ENCODE measurements at places on chromosomes 7 and 10.

- no peak for DNase-seq
These were observed 2.9 kb upstream of the RABGEF1 start for GRCh38 chr7:66737667-66738066.

- no peak for DNase-seq
These were observed 27.3 kb upstream of the ECHDC3 start for GRCh38 chr10:11714750-11715365.

GRCh38 chr10:90227786-90228185 lies 526.4 kb downstream of the KIF20B start:
- DNase-seq = no peak

DNA sequence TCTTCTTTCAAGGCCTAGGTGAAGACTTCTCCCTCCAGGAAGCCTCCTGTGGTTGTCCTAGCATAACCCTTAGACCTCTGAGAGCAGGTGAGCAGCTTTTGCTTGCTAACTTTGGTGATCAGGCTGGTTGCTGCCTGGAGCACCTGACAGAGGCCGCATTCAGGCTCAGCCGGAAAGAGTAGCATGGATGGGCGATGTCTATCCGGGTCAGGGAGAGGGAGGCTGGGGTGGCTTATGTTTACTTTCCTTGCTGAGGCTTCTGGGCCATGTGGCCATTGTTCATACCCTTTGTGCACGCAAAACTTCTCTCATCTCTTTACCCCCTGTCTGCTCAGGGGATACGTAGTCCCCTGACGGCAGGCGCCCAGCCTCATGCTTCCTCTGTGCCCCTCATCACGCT lies 27.4 kb upstream of the PCBD1 start:
- DNase-seq = no peak

GRCh38 chr7:97772045-97772901 lies 40.4 kb downstream of the TAC1 start:
- DNase-seq = no peak

DNA sequence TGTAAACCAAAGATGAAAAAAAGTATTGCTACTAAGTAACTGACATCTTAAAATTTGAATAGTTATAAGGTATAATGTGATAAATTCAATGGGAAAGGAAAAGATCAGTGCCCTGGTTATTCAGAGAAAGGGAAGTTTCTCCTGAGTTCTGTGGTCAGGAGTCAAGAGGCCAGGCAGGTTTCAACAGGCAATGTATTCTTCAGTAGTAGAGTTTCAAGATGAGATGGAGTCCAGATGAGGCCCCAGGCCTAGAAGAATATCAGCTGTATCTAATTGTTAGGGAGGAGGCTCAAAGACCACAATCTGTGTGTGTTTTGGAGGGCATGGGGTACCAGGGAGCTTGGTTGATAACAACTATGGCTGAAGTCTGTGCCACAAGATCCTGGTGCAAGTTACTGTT lies 101.4 kb upstream of the DLX6 start:
- DNase-seq = no peak

DNA sequence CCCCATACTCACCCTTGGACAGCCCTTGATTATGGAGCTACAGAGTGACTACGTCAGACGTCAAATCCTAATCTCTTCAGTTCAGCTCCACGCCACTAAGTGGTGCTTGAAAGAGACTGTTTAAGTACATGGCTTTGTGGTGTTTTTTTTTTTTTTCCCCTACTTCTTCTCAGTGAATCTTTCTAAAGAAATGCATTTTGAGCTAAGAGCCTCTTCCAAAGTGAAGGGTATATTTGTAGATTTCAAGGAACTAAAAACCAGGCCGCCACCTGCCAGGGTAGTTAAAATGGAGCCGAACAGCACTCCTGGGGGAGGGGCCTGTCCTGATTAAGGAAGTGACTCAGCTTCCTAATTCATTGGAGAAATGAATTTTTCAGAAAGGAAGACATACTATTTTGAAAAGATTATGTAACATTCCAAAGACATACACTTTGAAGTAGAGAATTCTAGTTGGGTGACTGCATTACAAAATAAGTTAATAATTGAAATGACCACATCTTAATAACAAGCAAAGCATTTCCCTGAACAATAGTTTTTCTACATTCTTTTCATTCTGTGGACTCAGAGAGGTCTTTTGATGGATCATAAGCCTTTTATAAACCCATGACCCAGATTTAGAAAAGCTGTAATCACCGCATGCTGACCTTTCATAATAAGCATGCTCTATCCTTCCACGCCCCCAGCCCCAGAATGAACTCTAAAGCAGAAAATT lies 20.6 kb upstream of the VPS41 start:
- DNase-seq = no peak

DNA sequence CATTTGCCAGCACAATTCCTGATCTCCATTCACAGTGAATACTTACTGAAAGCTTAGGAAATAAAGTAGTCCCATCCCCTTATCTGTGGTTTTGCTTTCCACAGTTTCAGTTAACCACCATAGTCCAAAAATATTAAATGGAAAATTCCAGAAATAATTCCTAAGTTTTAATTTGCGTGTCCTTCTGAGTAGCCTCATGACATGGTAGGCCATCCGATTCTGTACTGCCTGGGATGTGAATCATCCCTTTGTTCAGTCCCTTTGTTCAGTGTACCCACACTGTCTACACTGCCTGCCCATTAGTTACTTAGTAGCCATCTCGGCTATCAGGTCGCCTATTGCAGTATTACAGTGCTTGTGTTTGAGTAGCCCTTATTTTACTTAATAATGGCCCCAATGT lies 14.2 kb downstream of the RAB11FIP2 start:
- no peak for DNase-seq

- no peak for DNase-seq
These were observed 140.2 kb upstream of the CTTNBP2 start for GRCh38 chr7:118013252-118014010.

DNA sequence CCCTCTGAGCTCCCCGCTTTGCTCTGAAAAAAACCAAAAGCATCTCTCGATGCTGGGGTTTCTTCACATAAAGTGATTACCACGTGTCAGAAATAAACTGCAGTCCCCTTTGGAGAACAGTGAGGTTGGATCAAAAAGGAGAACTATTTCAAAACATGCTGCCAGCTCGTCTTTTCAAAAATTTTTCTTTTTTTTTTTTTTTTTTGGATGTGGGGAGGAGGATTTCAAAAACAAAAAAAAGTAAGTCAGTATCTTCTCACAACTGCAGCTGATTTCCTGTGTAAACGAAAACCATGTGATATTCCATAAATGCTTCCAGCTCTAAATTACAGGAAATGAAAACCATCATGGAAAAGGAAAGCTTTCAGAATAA lies 155.0 kb upstream of the LYZL2 start:
- DNase-seq = no peak

- no peak for DNase-seq
These were observed 36.0 kb upstream of the AKR1E2 start for GRCh38 chr10:4790045-4790444.

DNA sequence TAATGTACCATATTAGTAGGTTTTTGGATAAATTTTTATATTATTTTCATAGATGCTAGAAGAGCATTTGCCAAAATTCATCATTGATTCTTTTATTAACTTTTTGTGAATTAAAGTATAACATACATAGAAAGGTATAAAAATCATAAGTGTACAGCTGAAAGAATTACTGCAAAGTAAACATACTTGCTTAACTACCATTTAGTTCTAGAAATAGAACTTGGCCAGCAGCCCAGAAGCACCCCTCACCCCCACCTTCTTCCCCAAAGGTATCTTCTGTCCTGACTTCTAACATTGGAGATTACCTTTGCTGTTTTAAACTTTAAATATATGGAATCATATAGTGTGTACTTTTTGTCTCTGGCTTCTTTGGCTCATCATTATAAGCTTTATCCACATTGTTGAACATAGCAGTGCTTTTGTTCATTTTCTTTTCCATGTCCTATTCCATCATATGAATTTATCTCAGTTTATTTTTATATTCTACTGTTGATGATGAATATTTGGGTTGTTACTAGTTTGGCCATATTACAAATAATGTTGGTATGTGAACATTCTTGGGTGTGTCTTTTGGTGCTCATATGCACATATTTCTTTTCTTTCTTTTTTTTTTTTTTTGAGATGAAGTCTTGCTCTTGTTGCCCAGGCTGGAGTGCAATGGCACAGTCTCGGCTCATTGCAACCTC lies 142.8 kb downstream of the ADK start:
- no peak for DNase-seq

- DNase-seq = no peak
These were observed 207.1 kb upstream of the ADCY1 start for GRCh38 chr7:45367026-45367425.

- DNase-seq = peak; percentile 79
These were observed at the start of gene FRAT1 for GRCh38 chr10:97318772-97319651. Gene FRAT1 (plus strand): TSS chr10:97319271. CDS start chr10:97319454, 183 bp downstream.

DNA sequence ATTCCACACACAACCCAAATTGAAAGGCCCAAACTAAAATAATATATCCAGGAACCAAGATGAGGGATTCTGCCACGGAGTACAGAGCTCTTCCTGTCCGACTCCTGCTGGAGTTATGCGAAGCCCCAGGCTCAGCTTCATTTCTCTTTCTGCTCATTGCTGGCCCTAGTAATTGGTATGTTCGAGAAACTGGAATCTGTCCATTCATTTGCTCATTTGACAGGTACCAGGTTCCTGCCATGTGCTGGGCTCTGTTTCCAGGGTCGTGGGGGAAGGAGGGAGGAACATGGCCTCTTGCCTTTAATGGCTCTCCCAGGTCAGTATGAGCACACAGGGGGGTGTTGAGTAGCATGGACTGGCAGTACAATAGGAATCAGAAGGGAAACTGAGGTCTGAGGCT lies 179.2 kb upstream of the SHH start:
- no peak for DNase-seq

DNA sequence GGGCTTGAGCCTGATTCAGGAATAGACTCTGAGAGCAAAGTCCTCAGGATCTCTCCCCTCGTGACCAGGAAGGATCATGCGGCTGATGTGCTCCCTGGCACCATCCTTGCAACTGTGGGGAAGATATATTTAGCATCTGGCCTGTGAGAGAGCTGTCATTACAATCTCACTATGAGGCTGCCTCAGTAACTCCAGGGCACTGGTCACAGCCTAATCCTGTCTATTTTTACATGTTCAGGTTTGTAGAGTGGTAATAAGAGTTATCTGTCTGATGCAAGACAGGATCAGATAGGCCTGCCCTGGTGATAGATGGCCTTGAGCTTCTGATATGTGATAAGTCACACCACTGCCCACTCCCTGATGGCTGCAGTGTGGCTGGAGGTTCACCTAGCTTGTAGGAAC lies 50.7 kb downstream of the PPP1R3C start:
- DNase-seq = no peak

- DNase-seq = no peak
These were observed 13.9 kb downstream of the HECTD2 start for GRCh38 chr10:91424016-91424415.

DNA sequence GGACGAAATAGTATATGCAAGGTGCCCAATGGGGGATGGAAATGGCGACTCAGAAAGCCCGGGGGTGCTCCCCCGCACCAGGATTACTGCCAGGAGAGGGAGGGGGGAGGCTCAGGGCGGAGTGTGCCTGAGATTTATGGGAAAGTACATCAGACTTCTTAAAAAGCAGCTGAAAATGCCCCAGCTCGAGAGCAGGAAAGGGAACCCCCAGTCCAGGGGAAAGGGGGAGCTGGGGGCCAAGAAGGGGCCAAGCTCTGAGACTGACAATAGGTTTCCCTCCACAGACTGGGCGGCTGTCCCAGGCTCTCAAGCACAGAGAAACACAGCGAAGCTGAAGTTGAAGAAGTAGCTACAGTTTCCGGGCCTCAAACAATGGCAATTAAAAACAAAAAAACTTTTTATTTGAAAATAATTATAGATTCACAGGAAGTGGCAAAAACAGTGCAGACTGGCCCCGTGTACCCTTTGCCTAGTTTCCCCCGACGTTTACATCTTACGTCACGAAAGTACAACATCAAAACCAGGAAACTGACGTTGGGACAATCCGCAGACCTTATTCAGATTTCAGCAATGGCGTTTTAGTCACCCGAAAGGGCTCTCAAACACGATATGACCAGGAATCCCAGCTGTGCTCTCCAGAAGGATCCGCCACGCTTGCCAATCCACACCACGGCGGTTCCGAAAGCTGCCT lies 83.9 kb upstream of the FGFR2 start:
- DNase-seq = no peak

DNA sequence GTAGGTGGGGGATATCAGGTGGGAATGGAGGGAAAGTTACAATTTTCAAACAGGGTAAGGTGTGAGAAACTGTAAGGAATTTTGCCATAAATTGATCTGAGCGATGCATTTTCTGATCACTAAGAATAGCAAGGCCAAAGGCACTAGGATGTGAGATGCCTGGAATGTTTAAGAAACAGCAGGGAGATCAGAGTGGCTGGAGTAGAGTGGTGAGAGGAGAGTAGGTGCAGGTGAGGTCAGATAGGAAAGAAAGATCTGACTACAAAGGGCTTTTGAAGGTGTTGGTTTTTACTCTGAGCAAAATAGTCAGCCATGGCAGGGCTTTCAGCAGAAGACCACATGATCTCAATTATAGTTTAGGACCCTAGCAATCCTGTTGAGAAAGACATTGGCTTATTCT lies 55.0 kb downstream of the HDAC9 start:
- no peak for DNase-seq

Data from stimulated activated CD4-positive, alpha-beta T cell treated with anti-CD3 and anti-CD28 coated beads, Interleukin-1b, Interleukin-23, amount 100 ng/mL, for 24 hours (primary cell).